Inflammatory macrophage treated with lipopolysaccharide for 4 hours (primary cell): ENCODE measurements at places on chromosomes 5 and 9.

- DNase-seq, result peak; percentile 19
These were observed 17.3 kb upstream of the EXOC3 start for GRCh38 chr5:425714-426113.

DNA sequence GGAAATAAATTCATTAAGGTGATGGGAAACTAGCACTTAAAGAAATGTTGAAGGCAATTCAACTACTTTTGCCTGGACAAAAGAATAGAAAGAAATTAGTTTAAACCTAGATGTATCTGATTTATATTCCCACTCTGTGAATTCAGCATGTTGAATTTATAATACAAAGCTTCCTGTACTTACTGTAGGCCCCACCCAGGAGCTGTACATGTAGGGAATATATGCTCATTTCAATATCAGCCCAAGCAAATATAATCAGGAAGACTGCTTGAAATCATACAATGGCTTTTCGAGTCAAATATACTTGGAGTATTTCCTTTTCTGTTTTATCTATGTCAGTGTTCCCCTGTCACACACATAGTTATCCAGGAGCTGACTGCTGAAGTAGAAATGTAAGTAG, 102.1 kb downstream of the OTULIN start:
- no peak for DNase-seq

DNA sequence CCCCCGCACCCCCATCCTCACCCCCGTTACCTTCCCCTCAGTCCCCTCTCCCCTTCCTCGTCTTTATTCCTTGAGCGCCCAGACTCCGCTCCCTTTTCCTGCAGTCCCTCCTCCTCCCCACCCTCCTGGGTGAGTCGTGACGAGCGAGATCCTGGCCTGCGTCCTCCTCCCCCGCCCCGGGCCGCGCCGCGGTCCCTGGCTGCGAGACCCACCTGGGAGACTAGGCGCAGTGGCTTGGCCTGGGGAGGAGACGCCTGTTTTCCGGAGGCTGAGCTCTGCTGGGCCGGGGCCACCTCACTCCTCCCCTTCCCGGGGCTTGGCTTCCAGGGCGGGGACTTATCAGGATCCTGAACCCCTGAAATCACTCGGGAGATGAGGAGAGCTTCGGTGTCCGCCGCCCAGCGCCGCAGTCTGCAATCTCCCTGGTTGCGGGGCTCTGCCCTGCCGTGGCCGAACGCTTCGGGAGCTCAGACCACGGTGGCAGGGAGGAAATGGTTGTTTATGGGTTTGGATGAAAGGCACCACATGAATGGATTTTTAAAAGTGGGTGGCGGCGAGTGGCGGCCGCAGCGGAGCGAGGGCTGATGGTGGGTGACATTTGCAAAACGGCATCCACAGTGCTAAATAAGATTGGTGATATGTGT, 984 bp downstream of the STXBP1 start:
- DNase-seq, result peak; percentile 11

- DNase-seq, result no peak
These were observed 247.6 kb upstream of the PDE4D start for GRCh38 chr5:60141119-60141518.

GRCh38 chr5:144141585-144141984, 28.9 kb downstream of the YIPF5 start:
- DNase-seq, result no peak

DNA sequence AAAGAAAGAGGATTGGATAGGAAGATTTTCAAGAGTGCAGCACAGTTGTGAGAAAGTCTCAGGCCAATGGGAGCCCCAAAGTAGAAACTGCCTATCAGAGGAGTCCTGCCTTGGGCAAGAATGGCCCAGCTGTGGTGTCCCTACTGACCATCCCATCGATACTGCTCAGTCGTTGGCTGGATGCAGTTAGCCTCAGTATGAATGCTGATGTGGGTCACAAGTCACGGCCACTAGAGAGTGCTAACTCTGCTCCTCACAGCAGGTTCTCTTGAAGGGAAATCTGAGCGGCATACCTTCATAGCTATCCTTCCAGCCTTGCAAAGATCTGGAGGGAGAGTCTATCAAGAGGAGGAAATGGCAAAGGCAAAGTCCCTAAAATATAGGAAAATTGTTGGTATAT, 11.6 kb upstream of the CETN3 start:
- DNase-seq, result no peak

DNA sequence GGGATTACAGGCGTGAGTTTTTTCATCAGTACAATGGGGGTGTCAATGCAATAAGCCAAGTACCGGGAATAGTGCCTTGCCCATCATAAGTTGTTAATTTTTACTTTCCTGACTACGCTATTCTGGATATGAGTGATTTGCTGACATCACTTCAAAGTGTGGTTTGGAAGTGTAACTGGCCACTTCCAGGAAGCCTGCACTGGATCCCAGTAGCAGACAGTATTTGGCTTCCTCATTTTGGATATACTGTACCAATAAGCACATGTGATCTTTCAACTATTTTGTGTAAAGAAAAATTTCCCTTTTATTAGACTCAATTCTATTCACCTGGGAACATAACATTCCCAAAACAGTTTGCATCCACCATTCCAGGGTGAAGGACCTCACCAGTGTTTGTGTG, 417.7 kb upstream of the KLF4 start:
- DNase-seq, result peak; percentile 59

- DNase-seq, result no peak
These were observed 9.7 kb upstream of the URM1 start for GRCh38 chr9:128361296-128361985.
